Bronchial epithelial cell (primary cell): ENCODE measurements at places on chromosomes 16 and 17. TPM values are rescaled to one million over a fixed set of nuclear protein-coding genes. Genes with fewer than 3 reads are reported as not detected.

NSF gene
- total RNA-seq, result 21.9 and 32.0 TPM in 2 replicates

NFE2L1 gene
- total RNA-seq, result 84.2 and 176 TPM in 2 replicates

MRPL12 gene
- total RNA-seq, result 11.6 and 13.6 TPM in 2 replicates

RPL19 gene
- total RNA-seq, result 2,288 and 3,067 TPM in 2 replicates

CX3CL1 gene
- total RNA-seq, result under 0.01 TPM in 1 of 2 replicates, not detected in the other

FLYWCH2 gene
- total RNA-seq, result 63.7 and 76.0 TPM in 2 replicates

ERN2 gene
- total RNA-seq, result 0.26 and 2.2 TPM in 2 replicates

SLC12A3 gene
- not detected in 2 replicates for total RNA-seq

ARHGAP44 gene
- total RNA-seq, result 0.79 and 1.7 TPM in 2 replicates

CBFA2T3 gene
- 0.13 and 0.26 TPM in 2 replicates for total RNA-seq

SLC7A5 gene
- 169 and 243 TPM in 2 replicates for total RNA-seq

NCBP3 gene
- 8.2 and 13.7 TPM in 2 replicates for total RNA-seq

- DNase-seq, result peak; percentile 97
These were observed 5.1 kb upstream of the JPT1 start for GRCh38 chr17:75159196-75160031.

GRCh38 chr17:65920996-65921395 is 270.9 kb downstream of the CEP112 start:
- DNase-seq, result no peak

DNA sequence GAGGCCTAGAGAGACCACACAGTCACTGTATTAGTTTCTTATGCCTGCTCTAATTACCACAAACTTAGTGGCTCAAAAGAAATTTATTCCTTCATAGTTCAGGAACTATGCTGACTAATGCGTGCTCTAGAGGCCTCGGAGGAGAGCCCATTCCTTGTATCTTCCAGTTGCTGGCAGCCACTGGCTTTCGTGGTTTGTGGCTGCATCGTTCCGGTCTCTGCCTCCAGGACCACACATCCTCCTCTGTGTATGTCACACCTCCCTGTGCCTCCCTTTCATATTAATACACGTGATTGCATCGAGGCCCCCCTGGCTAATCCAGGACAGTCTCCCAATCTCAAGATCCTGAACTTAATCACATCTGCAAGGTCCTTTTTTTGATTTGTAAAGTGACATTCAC is 16.9 kb upstream of the MYLK3 start:
- no peak for DNase-seq

DNA sequence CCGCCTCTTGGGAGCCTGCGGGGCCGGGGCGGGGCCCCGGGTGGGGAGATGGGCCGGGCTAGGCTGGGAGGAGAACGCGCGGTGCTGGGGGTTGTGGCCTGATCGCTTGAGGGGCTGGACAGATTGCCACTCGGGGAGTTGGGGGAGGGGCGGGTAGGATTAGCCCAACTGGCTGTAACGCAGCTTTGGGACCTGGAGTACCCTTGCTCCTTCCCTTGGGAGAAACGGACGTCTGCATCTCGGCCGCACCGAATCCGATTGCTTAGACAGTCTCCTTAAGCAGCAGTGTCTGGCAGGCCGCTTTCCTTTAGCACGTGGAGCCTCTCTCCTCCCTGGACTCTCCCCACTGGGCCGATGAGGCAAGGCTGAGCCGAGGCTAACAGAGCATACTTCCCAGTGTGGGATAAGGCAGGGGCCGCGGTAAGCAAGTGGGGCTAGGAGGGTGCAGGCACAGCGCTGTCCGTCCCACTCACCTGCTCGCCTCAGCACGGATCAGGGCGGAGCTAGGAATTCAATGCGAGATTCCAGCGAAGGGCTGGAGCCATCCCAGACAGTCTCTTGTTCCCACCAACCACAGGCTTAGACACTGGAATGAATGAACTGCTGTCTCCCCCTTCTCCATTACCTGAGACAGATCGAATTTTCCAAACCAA is 540 bp upstream of the ACLY start:
- DNase-seq, result peak; percentile 60

- DNase-seq, result peak; percentile 68
These were observed 4.6 kb downstream of the DHX58 start for GRCh38 chr17:42107597-42108576.

- no peak for DNase-seq
These were observed at the start of gene NPTX1 for GRCh38 chr17:80475910-80476876. Gene NPTX1 (minus strand): TSS chr17:80476607. CDS start chr17:80476446, 161 bp downstream.

DNA sequence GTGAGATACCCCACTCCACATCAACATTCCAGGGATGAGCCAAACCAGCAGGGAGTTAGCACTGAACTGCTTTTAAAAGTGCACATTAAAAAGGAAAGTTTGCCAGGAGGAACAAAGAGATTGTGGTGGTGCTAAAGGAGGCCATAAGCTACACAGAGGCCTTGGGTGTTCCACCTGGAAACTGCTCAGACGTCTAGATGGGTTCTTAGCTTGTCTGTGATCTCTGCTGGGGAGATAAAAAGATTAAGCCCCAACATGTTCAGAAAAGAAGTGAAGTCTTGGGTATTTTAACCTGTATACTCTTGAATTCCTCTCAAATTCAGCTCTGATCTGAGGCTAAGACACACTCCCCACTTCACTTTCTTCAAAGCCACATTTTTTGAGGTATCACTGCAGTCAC is 10.4 kb downstream of the HAS3 start:
- DNase-seq, result no peak

DNA sequence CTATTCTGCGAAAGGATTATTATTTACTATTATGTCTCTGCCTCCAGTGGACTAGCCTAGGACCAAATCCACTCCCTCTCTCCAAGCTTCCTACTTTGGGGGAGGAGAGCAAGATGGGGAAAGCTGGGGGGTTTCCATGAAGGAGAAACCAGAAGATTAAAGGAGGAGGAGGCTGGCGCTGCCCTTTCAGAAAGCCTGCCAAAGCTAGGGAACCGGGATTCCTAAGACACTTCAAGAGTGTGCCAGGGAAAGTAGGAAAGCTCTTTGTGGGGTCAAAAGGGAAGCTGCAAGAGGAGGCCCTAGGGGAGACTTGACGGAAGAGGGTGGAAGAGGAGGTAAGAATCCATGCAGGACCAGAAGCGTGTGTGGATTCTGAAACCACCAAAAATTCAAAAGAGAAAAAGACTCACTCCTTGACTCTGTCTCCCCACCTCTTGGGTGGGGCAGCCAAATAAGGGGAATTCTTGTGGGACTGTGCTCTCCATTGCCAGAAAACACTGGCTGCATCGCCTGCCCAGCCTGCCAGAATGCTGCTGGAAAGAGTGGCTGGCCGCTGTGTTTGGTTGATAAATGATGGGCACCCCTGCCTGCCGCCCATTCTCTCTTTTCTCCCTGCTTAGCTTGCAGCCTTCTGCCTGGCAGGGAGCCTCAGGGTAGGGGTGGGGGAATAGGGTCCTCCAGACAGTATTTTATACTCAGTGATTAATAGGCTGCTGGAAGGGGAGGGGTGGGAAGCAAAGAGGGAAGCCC is 11.8 kb upstream of the KAT7 start:
- DNase-seq, result no peak

- no peak for DNase-seq
These were observed 27.1 kb downstream of the GSE1 start for GRCh38 chr16:85640254-85640558.

DNA sequence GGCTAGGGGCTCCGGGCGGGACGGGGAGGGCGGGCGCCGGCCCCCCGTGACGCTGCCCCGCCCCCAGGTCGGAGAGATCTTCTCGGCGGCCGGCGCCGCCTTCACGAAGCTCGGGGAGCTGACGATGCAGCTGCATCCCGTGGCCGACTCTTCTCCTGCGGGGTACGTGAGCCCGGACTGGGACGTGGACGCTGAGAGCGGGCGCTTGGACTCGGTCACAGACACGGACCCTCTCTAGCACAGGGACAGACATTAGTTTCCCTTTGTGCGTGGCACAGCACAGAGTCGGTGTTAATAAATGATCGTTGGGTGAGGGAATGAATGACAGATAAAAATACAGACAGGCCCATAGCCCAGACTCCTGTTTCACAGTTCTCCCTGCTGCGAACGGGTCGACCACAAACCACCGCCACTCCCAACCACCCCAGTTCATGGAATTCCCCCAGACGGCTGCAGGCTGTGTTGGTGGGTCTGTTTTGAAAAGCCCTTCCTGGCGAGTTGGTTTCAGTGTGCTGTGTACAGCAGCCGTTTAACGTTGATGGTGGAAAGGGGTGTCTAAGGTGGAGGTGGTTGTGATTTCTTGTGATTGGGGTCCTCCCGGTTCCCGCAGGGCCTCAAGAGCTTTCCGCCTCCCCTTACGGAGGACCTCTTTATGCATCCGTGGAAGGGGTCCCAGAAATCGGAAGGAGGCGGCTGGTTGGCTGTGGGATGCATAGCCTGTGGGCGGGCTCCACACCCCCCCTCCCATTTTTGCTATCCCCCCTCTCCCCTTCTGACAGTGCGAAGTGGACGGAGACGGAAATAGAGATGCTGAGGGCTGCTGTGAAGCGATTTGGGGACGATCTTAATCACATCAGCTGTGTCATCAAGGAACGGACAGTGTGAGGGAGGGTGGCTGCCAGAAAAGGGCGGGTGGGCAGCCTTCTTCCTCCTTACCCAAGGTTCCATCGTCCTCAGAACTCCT is 2.9 kb downstream of the RNASEK start:
- peak; percentile 32 for DNase-seq

- DNase-seq, result peak; percentile 86
These were observed 262.6 kb upstream of the MYOCD start for GRCh38 chr17:12402963-12403622.

DNA sequence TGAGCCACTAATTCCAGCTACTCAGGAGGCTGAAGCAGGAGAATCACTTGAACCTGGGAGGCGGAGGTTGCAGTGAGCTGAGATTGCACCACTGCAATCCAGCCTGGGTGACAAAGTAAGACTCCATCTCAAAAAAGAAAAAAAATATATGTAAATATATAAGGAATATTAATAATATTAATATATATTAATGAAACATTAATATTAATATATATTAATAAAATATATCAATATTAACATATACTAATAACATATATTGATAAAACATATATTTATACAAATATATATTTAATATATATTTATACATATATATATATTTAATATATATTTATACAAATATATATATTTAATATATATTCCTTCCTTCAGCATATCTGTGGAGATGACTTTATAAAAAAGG is 338.0 kb downstream of the NPIPA8 start:
- no peak for DNase-seq

GRCh38 chr16:50673496-50674275 is 7.4 kb downstream of the SNX20 start:
- no peak for DNase-seq

DNA sequence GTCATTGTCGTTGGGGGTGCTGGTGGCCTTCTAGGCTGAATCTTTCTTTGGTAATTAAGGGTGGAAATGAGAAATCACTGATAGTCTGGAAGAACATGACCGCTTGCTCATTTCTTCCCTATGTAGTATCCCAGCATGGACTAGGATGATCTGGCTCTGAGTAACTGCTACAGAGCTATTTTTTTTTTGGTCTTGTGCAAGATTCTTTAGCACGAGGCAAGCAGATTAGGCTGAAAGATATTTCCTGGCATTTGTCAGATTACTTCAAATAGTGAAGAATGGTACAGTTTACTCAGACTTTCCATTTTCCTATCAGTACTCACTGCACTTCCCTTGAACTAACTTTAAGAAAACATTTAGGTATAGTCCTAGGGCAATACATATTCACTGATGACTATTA is 89.0 kb downstream of the SYCE1L start:
- DNase-seq, result peak; percentile 96

- DNase-seq, result no peak
These were observed 227.5 kb upstream of the ZFHX3 start for GRCh38 chr16:73275448-73275847.

DNA sequence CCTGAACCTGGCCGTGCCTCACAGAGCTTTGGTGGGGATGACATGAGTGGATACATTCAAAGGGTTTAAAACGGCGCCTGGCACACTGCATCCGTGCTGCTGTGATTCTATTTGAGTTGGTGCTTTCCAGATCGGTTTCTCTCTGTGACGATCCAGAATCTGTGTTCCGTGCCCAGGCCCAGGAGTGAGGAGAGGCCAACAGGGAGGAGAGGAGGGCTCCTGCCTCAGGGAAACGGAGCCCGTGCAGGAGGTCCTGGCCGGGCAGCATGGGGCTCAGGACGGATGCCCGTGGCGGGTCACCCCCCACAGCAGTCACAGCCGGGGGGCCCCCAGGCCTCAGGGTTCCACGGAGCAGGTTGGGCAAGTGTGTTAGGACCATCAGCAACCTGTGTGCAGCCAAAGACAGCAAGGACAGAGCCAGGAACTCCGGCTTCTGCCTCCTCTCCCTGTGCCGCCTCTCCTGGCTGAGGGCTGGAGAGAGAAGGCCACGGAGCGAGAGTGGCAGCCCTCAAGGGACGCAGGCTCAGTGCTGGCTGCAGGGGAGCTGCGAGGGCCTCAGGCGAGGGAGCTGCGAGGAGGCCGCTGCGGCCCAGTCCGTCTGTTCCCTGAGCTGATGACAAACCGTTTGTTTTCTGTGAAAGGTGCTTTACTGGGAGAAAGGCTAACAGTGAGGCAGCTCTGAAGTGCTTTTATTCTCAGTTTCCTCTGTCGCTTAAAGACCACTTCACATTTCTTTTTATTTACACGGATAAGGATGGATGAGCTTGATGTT is 99.3 kb downstream of the METRNL start:
- no peak for DNase-seq

DNA sequence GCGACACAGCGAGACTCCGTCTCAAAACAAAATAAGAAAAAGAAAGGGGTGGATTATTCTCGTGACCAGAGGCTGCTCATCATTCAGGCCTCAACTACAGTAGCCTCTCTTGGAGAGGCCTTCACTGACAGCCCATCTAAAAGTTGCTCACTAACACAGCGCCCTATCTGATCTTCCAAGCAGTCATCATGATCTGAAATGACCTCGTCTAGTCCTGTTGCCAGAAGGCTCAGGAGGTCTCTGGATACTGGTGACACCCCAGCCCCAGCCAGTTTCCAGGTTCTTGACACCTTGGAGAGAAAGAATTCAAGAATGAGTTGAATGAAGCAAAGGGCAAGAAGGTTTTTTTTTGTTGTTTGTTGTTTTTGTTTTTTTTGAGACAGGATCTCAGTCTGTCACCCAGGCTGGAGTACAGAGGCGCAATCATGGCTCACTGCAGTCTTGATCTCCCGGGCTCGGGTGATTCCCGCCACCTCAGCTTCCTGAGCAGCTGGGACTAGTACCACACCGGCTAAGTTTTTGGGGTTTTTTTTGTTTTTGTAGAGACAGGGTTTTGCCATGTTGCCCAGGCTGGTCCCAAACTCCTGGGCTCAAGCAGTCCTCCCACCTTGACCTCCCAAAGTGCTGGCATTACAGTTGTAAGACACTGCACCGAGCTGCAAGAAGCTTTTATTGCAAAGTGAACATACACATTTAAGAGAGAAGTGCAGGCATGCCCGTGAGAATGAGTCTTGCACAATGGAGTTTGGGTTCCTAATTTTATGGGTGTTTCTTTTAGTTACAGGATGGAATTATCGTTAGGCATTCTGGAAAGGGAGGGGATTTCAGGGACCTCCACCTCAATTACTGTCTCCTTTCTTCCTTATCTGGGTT is 2.7 kb upstream of the ZC3H7A start:
- DNase-seq, result no peak

GRCh38 chr17:36932694-36933511 is 4.4 kb upstream of the LHX1 start:
- DNase-seq, result no peak
